ENCODE measurements at places on chromosomes 7 and 10.

DNA sequence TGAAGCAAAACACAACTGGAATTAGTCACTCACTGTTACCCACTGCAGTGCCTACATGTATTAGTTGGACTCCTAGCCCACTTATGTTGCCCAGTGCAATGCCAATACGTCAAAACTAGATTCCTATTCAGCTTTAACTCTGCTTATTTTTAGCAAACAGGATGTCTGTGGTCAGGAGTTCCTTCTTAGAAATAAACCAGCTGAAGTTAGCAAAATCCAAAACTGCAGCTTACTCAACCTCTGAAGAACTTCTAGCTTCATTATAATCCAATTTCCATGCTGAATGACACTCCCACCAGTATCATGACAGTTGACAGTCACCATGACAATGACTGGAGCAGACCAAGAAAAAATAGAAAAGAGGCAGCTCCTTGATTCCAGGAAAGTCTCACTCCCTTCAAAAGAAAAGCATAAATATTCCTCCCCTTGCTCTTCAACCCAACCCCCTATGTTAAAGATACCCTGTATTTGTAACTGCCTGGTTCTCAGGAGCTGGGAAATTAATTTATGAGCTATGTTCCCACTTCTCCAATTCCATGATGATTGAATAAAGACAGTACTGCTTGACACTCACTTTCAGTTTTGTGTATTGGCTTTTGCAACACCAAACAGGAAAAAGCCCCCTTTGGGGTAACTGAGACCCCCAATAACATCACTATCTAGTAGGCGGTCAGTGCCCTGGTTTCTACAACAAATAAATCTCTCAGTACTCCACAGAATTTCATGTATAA lies 327.4 kb downstream of the SORCS1 start:
- no peak for DNase-seq

DNA sequence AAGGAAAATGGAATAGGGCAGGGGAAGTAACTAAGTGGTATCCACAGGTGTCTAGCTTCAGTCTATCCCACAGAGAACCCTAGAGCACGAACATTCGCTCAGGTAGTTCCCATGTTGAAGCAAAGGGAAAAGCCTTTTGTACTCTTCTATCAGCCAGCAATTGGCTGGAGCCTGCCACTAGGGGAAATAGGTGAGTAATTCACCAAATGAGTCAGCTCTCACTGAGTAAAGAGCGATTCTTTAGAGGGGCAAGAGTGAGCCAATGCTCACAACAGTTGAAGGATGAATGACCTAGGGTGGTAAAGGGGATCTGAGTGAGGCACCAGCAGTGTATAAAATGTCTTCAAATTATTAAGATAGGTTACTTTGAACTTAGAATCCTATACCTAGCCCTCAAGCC lies 94.1 kb upstream of the ZNF800 start:
- no peak for DNase-seq

DNA sequence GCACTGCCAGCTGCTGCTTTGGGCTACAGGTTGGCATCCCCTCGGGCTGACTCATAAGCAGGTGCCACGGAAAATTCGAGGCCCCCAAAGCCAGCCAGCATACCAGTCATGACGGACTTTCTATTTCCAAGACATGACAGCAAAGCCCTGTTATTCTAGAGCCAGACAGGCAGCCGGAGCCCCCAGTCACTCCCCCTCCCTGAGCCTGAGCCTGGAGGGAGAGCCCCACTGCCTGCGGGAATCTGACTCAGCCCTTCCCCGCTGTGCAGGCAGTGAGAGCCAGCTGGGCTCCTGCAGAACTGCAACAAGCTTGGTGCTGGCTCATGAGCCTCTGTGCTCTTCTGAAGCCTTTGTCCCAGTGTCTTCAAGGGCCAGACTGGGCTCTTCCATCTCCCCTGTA lies 15.8 kb downstream of the BTBD16 start:
- DNase-seq, result no peak

DNA sequence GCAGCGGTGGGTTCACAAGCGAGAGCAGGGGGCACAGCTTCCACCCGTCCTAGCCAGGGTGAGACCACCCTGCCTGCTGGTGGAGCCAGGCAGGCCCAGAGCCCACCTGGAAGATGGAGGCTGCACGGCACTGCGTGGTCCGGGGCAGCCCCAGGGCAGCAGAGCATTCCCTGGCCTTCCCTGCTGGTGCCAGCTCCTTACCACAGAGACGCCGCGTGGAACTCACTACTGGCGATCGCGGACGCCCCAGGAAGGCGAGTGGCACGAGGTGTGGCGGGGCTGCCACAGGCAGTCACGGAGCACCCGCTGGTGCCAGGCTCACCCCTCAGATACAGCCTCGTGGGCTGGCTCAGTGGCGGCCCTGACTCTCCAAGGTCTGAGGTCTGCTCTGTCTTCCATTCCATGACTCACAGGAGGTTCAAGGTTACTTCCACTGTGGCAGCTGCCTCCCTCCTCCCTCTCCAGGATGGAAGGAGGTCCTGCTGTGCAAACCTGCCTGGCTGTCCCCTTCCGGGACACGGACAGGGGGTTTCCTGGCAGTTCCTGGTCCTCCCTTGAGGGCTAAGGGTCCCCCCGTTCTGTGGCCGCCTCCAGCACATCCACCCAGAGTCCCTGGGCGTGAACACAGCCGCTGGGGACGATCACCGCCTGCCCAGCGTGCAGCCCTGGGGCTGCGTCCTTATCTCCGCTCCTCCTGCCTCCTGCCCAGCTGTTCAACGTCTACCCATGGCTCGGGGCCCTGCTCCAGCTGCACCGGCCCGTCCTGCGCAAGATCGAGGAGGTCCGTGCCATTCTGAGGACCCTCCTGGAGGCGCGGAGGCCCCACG lies 3.1 kb downstream of the CYP2W1 start:
- no peak for DNase-seq

- DNase-seq, result no peak
Observed at GRCh38 chr7:158393926-158394625, 193.5 kb downstream of the PTPRN2 start.

DNA sequence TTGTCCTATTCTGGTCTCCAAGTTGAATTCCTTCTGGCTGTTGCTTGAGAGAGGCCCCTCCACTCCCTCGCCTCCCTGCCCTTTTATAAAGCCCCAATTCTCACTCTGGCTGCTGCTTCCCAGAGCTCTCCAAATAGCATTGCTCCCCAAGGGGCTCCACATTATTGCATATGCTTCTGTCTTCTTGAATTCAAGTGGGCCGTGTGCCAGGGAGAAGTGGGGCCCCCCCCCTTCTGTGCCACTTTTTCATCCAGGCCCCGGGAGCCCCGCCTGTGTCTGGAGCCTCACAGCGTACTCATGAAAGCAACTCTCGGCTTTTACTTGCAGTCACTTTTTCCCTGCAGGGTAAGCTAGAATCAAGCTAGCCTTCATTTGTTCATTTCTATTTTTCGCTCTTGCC lies 265.1 kb downstream of the CCSER2 start:
- DNase-seq, result no peak

DNA sequence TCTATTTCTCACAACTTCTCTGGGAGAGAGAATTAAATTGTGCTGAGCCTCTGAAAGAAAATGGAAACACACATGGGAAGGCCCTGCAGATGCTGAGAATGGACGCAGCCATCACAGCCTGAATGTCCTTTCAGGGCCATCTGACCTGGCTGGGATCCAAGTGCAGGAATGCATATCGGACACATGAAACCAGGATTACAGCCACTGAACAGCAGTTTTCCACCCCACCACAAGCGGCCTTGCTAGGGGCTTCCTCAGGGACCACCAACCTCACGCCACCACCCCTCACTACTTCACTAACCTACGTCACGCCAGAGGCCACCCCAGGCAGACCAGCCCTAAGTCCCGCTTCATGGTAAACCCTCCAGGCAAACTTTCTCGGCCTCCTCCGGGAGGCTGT lies 103.3 kb downstream of the DIP2C start:
- no peak for DNase-seq

DNA sequence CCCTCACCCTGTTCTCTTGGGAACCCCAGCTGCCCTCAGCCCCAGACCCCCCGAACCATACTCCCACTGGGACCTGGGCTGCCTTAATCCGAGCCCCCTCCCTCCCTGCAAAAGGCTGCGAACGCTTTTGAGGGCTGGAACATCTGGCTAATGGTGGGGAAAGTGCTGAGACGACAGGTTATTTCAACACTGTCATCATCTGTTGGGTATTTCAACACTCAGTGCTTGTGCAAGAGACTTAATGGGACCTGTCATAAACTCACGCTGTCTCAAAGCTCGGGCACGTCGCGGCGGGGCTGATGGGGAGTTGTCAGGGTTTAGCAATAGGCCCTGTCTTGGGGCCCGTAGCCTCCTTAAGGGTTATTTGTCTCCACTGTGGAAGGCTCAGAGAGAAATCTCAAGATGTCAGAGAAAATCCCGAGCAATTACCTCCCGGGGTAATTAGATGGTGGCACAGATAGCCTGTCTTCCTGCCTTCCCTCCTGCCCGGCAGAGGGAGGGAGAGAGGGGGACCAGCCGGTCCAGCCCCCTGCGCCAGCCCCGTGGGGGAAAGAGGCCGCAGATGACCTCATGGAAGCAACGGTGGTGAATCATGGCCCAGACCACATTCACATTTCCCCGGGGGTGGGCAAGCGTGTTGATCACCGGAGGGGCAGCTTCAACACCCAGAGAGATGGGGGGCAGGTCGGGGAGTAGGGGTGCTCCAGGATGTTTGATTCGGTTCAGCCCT lies 88.7 kb upstream of the MYL10 start:
- DNase-seq, result peak; percentile 42

DNA sequence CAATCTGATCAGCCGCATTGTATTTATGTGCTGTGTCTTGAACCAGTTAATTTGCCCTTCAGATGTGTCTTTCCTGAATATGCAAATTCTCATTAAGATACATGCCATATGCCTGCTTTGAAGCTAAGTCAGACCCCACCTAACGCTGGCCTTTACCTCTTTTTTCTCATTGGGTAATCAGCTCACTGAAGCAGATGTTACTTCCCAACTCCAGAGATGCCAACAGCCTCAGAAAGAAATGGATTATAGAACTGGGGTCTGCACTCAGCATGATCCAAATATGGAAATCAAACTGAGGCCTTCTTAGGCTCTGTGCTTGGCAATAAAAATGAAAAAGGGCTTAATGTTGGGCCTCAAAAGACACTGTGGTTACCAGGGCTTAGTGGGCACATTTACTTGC lies 113.9 kb downstream of the FZD1 start:
- no peak for DNase-seq

DNA sequence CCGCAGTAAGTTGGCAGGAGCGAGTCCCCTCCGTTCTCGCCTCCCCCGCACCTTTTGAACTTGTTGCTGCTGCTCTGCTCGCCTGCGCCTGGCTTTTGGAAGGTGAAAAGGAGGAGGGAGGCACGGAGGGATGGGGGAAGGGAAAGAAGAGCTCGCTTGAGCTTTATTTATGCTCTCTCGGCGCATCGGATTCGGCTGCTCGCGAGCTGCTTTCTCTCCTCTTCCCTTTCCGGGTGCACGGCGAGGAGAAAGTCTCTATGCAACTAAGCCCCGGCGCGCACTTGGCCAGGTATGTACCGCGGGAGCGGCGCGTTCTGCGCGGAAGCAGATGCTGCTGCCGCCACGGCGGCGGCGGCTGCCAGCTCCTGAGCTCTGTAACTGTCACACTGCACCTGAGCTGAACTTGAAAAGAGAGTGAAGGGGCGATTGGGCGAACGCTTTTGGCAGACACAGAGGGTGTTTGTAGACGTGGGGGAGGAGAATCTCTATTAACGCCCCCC lies 551 bp downstream of the KCND2 start:
- DNase-seq, result no peak

GRCh38 chr10:97003804-97004201 lies 171.7 kb downstream of the LCOR start:
- DNase-seq, result no peak

- no peak for DNase-seq
Observed at GRCh38 chr7:37071124-37071523, 346.8 kb upstream of the AOAH start.
